Uterus (tissue), 4 donors: ENCODE measurements at places on chromosomes 3 and 15. TPM values are rescaled to one million over a fixed set of nuclear protein-coding genes. Genes with fewer than 3 reads are reported as not detected.

Gene FRMD5
- total RNA-seq: not detected

Gene SEMA3G
- 4.4 TPM for total RNA-seq

GRCh38 chr15:51814606-51815005 lies 14.8 kb upstream of the TMOD3 start:
- no peak for DNase-seq

Gene RAD51
- 0.51 TPM for total RNA-seq

GRCh38 chr3:42640771-42641370 lies 12.6 kb upstream of the ZBTB47 start:
- DNase-seq: no peak

DNA sequence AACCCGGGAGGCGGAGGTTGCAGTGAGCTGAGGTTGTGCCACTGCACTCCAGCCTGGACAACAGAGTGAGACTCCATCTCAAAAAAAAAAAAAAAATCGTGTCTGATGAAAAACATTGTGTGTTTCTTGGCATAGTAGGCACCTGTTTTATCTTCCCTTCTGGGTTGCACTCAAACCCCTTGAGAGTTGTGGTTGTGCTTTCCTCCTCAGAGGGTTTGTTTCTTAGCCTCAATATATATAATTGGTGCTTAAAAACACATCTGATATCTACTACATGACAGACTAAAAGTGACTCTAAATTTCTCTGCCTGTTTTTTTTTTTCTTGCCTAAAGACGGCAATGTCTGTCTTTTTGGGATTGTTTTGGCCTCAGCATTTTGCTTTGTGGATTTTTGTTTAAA lies 7.6 kb downstream of the NR1D2 start:
- DNase-seq: no peak

Gene PPM1L
- total RNA-seq: 12.3 TPM

DNA sequence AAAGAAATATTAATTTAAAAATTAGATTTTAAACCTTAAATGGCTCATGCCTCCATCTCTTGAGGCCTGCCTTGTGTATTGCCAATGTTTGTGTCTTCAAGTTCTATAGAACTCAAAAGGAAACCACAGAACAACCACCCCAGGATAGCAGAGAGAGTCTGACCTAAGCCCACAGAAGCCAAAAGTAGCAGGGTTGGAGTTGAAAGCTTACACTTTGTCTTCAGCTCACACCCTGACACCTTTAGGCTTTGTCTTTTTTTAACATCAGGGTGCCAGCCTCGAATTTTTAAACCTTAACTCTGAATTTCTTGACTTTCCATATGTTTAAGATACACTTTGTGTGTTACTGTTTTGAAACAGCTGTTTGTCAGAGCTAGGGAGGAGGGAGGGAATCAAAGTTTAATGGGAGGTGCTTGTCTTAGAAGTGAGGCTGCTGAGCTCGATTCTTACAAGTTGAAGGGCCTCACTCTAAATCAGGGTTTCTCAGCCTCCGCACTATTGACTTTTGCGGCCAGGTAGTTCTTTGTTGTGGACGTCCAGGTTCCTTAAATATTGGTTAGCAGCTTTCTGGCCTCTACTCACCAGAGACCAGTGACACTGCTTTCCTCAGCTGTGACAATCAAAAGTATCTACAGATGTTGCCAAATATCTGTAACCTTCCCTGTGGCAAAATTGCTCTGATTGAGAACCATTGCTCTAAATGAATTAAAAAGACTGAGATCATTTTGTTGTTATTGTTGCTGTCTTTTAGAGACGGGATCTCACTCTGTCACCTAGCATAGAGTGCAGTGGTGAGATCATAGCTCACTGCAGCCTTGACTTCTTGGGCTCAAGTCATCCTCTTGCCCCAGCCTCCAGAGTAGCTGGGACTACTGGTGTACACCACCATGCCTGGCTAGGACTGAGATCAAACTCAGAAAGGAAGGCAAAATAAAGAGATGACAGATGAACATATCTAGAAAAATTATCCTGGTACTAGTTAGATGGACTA lies 139.2 kb upstream of the EOMES start:
- DNase-seq: no peak

DNA sequence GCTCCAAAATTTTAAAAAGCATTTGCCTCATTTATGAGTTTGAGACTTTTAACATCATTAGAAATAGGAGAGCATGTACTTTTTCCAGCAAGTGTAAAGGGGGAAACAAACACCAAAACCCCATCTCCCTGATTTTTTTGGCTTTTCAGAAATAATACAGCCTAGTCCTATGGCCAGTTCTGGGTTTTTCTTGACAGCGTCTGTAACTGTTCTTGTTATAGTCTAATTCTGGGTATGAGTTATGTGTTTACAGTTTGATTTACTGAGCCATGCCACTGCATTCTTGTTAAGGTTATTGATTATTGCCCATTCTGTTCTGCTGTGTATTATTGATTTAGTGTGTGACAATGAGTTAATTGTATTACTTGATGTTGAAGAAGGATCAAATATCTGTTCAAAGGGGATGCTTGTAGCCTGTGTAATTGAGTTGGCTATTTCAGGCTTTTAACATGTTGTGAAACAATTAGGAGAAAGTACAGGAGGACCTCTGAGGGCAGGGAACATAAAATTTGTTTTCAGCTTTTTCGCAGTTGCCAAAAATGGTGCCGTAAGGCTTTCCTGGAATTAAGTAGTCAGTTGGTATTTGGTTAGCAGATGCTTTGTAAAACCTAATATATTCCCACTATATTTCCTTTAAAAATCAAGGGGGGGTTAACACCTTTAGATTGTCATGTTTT lies 46.1 kb downstream of the MBNL1 start:
- no peak for DNase-seq

Gene GRM2
- not detected for total RNA-seq

- no peak for DNase-seq
Measured at GRCh38 chr3:60246361-60246760, 1004.9 kb downstream of the FHIT start.

DNA sequence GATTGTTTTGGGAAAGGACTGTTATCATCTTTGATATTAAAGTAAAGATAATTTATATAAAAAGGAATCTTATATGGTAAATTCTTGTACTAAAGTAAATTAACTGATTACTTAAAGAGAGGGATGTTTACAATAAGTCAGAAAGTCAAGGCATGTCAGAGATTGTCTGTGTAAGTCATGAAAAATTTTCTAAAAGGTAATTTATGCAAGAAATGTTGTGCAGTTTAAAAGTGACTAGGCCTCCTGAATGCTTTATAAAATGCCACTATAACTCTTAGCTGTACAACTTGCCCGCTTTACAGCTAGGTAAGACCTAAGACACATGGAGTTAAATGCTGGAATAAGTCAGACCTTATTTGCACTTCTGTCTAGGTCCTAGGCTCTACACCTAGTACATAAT lies 692.9 kb downstream of the GBE1 start:
- no peak for DNase-seq

GRCh38 chr3:43907508-43907858 lies 216.7 kb downstream of the ABHD5 start:
- DNase-seq: no peak

Gene PLCB2
- total RNA-seq: 19.0 TPM

- peak; percentile 70 for DNase-seq
Measured at GRCh38 chr3:42036483-42036823, 54.7 kb upstream of the TRAK1 start.

Gene DOCK3
- 0.62 TPM for total RNA-seq

GRCh38 chr3:119401503-119402440 lies 61.6 kb downstream of the TMEM39A start:
- no peak for DNase-seq

DNA sequence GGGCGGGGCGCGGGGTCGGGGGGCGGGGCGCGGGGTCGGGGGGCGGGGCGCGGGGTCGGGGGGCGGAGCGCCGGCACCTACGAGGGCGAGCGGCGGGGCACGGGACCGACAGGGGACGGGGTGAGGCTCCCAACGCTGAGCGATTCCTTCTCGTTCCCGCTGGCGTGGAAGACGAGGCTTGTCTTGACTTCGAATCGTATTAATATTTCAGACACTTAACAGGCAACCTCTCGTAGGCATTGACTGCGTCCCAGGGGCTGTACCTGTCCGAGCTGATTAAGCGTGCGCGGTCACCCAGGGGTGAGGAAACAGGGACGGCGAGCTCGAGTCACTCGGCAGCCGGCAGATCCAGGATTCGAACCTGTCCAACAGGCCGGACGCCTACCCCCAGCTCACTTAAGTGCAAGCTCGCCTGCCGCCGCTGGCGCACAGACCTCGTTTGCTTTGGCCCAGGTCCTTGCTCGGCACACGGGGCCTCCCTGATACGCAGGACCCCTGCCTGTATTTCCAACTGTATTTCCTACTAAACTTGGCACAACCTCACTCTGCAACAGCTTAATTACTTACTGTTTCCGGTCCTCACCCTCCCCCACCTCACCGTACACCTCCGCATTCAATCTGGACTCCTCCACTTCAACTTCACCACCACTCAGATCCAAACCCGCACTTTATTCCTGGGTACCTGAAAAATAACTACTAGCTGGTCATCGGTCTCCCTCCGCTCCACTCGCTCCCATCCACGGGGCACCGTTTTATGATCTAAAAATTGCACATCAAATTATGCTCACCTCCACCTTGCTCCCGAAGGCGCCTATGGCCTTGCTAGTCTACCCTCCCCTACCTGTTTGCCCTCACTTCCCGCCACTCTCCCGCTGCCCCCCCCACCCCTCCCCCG lies 722 bp upstream of the ZXDC start:
- peak; percentile 76 for DNase-seq

GRCh38 chr3:176362191-176362731 lies 835.0 kb downstream of the TBL1XR1 start:
- DNase-seq: no peak

DNA sequence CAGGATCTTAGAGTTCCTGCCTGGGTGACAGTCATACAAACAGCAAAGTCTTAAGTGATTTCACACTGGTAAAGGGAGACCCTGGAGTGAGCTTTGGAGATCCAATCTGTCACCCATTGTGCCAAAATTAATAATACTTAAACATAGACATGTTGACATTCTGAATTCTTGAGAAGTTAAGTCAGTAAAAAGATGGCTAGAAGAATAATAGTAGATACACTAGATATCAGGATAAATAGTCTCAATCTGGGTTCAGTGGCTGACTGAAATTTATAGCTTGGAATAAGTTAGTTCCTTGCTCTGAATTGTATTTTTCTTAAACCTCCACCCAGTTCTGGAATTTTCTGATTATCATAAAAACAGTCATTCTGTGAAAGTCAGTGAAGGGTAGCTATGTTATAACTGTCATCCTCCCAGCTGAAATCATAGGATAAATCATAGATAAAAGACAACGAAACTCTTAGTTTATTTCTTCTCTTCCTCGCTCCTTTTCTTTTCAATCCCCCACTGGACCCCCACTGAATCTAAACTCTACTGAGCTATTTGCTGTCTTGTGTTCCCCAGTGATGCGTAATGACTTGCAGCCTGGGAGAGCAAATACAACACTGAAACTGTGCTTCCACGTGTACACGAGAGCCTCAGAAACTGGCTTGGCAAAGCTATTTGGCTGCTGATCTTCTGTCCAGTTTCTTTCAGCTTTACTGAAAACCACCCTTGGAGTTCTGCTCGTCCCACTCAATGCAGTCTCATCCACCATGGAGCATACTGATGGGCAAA lies 175.4 kb upstream of the TP63 start:
- no peak for DNase-seq

Gene AP3B2
- total RNA-seq: not detected

DNA sequence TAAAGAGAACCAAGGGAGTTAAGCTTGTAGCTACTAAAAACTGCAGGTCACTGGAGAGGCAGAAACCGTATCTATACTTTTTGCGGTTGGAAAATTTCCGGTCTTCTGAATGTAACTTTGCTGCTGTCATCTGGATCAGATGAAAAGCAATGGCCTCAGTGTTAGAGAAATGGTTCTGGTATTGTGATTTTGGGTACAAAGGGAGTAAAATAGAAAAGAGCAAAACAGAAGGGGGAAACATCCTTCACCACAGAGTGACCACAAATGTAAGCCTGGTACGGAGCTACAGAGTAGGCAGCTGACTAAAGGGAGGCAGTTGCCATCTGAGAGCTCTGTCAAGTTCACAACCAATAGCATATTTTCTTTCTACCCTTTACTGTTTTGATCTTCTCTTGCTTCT lies 5.6 kb downstream of the CD96 start:
- DNase-seq: no peak

DNA sequence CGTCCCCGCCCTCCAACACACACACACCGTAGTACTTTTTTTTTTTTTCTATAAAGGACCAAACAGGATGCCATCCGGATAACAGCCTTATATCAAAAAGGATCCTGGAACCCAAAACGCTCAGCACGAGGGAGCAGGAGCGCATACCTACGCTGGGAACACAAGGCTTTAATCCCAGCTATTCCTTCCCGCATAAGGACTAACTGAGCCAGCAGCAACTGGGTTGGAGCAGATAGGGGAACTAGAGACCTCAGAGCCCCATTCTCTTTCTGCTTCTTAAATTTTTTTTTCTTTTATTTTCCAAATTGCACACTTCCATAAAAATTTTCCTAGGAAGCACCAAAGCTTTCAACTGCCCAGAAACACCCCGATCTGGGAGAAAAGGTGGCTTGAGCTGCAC lies 1.3 kb downstream of the TRANK1 start:
- no peak for DNase-seq

- DNase-seq: no peak
Measured at GRCh38 chr3:103052236-103052830, 617.5 kb downstream of the ZPLD1 start.

GRCh38 chr3:32296251-32297204 lies 58.0 kb downstream of the CMTM8 start:
- peak; percentile 43 for DNase-seq

Gene GPR149
- total RNA-seq: not detected
